ENCODE measurements at places on chromosomes 2 and 18.

- DNase-seq, result no peak
Measured at GRCh38 chr2:20487392-20488174, 40.7 kb downstream of the RHOB start.

DNA sequence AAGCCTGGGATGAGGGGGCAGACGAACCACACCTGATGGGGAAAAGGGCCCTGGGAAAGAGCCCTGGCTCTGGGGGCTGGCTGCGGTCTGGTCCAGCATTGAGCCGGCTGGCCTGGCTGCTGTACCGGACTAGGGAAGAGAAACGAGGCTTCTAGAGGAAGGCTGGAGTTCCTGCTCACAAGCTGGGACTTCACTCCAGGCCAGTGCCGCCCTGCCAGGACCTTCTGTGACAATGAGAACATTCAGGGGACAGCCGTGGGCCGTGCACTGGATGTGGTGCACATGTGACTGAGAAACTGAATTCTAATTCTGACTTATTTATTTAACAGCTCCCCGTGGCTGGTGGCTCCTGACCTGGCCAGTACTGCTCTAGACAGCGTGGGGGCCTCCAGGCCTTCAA is 269.3 kb downstream of the HDAC4 start:
- DNase-seq, result no peak

GRCh38 chr18:48891721-48892120 is 59.0 kb downstream of the SMAD7 start:
- no peak for DNase-seq

- DNase-seq, result peak; percentile 23
Measured at GRCh38 chr2:155442755-155443372, 744.4 kb downstream of the KCNJ3 start.

- peak; percentile 93 for DNase-seq
Measured at GRCh38 chr2:151043484-151043883, 218.2 kb downstream of the RBM43 start.

GRCh38 chr2:99680946-99681345 is 191.1 kb upstream of the REV1 start:
- DNase-seq, result peak; percentile 53

GRCh38 chr2:11582612-11582861 is 48.7 kb downstream of the GREB1 start:
- no peak for DNase-seq

DNA sequence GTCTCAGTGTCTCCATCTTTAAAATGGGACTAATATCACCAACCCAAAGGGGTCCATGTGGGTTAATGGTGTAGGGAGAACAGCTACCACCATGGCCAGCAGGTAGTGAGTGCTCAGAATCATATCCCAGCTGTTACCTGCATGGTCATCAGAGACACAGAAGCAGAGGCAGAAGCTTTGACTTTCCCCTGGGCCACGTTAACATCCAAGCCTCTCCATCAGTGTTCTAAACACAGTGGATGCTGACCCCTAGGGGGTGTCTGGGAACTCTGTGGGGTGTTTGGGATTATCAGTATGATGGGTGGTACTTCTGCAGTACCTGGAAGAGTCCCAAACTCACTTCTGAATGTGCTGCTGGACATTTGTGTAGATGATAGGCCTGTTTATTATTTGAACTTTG is 93.6 kb downstream of the GYPC start:
- no peak for DNase-seq

- DNase-seq, result peak; percentile 15
Measured at GRCh38 chr18:10140461-10141282, 226.9 kb downstream of the VAPA start.

- no peak for DNase-seq
Measured at GRCh38 chr18:63236921-63237846, 82.4 kb downstream of the BCL2 start.

- no peak for DNase-seq
Measured at GRCh38 chr2:17758118-17758517, 4.2 kb downstream of the GEN1 start.

DNA sequence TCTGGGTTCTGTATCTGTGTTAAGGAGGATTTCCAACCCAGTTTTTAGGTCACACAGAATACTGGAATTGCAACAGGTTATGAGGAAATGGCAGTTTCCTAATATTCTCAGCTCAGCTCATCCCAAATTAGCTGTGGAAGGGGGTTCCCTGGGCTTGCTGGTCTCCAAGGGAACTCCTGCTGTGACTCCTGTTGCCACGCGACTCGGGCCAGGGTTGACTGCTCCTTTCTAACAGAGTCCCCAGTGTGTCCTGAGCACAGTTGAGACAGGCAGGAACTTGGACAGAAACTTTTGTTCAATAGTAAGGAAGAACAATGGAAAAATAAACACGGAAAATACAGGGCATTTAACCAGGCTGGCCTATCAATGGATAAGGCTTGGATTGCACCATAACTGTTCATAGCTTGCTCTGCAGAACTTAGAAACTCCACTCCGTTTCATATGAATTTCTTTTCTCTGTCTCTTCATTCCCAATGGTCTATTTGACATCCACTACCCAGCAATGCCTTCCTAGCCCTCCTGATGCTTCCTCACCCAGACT is 3.8 kb upstream of the ROCK2 start:
- DNase-seq, result no peak

DNA sequence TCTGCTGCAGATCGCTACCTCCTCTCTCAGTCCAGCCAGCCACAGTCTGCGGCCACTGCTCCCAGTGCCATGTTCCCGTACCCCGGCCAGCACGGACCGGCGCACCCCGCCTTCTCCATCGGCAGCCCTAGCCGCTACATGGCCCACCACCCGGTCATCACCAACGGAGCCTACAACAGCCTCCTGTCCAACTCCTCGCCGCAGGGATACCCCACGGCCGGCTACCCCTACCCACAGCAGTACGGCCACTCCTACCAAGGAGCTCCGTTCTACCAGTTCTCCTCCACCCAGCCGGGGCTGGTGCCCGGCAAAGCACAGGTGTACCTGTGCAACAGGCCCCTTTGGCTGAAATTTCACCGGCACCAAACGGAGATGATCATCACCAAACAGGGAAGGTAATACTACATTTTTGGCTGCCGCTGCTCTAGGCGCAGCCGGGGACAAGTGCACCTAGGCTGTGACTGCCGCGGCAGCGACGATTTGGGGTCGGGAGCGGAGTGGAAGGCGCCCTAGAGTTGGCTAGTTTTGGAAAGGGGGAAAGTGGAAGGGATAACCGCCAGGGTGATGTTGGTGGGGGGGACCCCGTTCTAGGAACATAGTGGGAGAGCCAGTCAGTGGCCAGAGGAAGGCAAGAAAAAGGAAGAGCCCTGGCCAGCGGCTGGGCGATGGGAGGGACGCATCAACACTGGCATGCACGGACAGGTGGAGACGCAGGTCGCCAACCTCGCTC is 776 bp downstream of the TBR1 start:
- DNase-seq, result no peak

- DNase-seq, result no peak
Measured at GRCh38 chr2:101007415-101008345, 5.6 kb downstream of the RPL31 start.

DNA sequence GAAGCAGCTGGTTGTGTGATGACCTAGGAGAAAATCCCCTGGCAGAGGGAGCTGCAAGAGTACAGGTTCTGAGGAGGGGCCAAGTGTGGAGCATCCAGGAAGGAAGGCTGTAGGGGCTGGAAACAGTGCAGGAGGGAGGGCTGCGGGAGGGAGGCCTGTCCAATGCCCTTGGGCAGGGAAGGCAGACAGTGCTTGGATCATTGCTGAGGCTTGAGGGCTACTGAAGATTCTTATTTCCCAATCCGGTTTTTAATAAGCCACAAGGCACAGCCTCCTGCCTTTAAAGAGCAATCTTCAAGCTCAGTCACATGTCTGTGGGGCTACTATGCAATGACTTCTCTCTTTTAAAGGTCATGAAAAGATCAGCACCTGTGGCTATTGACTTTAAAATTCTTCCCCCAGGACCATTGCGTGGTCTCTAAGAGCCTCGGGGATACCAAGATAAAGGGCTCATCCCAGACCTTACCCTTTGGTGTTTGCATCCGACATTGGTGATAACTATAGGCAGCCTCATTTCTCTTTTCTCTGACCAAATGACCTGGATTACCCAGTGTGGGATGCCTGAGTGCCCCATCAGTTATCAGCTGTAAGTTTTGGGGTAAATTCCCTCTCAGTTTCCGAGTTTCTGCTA is 149.6 kb downstream of the DOCK10 start:
- no peak for DNase-seq

- no peak for DNase-seq
Measured at GRCh38 chr18:43310239-43310638, 32.9 kb upstream of the SYT4 start.

DNA sequence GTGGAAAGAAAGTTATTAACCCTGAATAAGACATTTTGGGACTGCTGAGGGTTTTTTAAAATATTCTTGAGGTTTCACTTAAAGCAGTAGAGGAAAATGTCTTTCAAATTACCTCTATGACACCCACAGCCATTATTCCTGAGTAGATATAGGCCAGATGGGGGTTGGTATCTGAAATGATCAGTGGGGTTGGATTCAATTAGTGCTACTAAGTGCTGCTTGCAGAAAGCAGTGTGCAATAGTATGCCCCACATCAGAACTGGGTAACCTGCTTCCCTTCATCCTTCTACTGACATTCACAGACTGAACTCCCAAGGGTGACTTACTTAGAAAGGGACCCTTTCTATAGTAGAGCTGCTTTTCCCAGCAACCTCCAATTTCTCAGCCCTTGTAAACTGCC is 7.3 kb upstream of the ETAA1 start:
- peak; percentile 6 for DNase-seq

DNA sequence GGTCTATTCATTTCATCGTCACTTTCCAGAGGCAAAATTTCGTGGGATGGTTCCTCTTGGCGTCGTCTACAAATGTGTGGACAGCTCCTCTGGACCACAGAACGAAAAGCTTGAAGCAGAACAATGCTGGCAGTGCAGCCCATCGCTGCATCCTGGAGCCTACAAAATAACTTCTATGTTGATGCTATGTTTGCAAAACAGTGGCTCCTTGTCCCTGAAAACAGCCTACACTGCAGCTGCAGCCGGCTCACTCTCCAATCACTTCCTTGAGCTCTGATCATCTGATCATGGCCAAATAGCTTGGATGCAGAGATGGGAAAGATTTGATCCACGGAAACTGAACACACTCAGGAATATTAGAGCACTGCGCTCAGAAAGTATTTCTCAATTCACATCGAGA is 60.0 kb downstream of the DOCK10 start:
- DNase-seq, result no peak

GRCh38 chr2:197804758-197805714 is 643 bp downstream of the PLCL1 start:
- no peak for DNase-seq

DNA sequence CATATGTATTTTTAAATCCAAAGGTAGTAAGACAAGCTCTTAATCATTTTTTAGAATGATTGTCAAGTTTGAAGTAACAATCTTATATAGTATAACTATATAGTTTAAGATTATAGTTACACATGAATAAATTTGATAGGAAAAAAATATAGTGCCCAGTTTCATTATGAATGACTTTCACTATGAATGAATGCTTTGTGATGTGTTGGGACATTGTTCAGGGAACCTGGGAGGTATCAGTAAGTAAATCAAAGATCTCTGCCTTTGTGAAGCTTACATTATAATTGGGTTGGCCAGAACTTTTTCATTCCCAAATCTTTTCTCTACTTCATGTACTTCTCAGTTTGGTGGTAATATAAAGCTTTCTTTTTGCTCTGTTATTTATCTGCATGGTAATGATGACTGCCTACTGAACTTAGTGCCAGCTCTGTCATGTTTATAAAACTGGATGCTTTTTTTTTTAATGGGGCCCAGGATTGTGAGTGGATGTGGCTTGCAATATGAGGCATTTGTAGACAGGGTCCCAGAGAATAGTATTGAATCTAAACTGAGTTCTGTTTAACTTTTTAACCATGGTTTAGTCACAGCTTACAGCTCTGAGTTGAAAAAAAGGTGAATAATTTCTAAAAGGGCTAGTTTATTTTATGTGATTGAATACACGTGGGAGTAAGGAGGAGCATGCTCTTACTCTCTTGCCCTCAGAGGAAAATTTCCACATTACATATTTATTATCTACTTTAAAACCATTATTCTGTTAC is 23.3 kb downstream of the GLS start:
- DNase-seq, result no peak
